ENCODE measurements at places on chromosomes 12 and 14.
A peak's percentile ranks its signal among the peaks of the same experiment; 100 is the strongest.

GRCh38 chr14:90398841-90399540 lies 2.2 kb downstream of the CALM1 start:
- no peak for DNase-seq

DNA sequence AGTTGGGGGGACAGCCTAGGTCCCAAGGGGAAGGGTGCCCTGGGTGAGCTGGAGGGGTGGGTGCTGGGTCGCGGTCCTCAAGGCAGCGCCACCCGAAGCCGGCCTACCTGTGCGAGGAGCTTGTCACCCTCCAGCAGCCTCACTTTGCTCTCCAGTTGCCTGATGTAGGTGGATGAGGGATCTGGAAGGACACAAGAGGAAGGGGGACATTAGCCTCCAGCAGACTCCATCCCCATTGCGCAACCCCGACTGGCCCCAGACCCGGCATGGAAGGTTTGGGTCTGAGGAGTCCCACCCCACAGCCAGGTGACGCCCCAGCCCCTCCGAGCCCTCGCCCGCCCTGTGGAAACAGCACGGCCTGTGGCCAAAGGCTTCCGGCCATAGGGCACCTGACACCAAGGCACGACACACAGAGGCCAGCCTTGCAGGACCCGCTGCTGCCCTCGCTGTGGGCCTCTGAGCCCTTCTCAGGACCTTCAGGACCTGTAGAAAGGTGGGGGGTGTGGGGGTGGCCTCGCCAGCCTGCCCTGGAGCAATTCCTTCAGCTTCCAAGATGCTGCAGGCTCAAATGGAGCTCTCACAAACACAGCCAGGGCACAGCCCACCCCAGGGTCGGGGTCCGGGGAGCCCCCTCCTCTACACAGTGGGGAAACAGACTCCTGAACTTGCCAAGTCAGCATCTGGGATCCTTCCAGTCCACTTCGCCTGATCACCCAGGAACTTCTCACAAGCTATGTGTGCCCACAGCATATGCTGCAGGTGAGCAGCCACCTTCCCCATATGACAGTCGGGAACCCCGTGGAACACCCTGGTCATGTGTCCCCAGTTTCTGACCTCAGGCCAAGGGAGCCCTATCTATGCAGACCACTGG lies 54.9 kb downstream of the CCNK start:
- DNase-seq, result no peak

DNA sequence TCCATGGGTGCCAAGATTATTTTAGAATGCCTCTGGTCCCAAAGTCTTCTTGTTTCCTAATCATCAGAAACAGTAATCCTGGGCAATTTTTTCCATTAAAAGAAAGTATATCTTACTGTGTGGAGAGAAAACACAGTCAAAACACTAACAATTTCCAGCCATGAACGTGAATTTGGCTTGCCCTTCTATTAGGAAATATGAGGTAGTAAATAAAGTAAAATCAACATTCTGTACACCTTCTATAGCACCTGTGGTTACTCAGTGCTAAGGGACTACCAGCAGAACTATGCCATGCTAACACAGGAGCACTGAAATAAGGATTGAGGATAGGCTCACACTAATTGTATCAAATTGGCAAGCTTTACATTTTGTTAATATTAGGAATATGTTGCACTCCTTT lies 60.1 kb downstream of the NTN4 start:
- DNase-seq, result no peak

GRCh38 chr12:16348435-16349130 lies 1.1 kb downstream of the MGST1 start:
- DNase-seq, result no peak

DNA sequence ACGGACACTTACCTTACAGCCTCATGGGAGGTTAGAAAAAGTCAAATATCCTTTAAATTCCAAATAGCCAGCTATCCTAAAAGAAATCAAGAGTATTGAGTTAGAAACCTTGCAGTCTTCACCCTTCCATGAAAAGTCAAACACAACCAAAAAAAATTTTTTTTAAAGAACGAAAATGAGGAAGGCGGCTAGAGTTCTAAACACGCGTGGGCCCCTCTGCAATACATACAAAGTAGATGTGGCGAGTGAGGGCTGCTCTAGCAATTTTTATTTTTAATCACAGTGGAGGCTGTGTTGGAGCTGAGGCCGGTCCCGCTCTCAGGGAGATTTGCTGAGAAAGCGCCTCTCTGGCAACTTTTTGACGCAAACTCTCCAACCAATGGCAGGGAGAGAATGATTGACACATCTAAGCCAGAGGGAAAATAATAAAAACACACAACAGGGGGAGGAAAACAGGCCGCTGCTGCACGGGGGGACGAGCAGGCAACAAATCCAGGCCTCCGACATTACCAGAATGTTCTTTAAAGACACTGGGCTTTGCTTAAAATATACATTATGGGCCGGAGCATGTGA lies at the start of gene OTX2:
Gene OTX2 (minus strand): TSS at position 333 of the 573 bp plus-strand sequence. CDS start 5,023 bp downstream, outside the sequence.
- no peak for DNase-seq

DNA sequence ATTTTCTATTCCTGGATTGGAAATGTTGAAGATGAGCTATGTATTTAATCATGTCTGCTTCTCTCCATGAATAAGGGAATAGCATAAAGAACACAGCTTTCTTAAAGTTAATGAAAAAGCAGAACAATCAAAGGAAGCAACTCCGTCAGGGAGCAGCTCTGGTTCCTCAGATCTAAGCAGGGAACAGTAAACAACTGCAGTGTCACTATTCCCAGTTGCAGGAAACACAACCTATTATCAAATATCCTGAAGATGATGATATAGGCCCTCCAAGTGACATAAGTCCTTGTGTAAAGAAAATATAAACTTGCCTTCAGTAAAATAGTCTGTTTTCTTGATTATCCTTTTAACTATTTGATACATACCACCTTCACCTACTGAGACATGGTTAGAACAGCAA lies 228.1 kb downstream of the KCNC2 start:
- no peak for DNase-seq

DNA sequence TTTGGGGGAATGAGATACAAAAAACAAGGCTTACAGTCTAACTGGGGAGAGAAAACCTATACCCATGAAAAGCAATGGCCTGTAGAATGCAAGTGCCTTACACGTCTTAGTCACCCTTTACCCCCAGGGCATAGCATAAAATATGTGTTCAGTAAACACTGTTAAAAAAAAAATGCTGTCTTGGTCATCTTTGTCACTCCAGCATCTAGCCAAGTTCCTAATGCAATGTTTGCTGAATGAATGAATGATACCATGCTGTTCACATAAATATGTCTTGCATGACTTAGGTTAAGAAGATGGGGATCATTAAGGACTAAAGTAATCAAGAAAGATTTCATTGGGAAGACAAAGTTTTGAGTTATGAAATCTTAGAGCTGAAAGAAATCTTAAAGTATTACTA lies 38.5 kb downstream of the PPP2R5E start:
- no peak for DNase-seq

DNA sequence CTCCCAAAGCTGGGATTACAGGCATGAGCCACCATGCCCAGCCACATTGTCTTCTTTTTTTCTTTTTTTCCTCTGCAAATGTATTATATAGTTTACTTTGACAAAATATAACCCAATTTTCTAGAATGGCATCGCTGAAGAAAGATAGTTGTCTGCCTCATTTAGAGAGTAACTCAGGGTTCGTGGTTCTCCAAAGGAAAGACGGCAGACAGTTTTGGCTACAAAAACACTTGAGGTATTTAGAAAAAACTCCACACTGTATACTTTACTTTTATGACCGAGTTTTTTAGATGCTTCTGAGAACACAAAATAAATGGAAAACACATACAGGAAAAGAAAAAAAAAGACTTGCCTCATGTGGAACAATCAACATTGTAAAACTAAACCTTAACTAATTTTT lies 369.1 kb upstream of the ATP2B1 start:
- no peak for DNase-seq

DNA sequence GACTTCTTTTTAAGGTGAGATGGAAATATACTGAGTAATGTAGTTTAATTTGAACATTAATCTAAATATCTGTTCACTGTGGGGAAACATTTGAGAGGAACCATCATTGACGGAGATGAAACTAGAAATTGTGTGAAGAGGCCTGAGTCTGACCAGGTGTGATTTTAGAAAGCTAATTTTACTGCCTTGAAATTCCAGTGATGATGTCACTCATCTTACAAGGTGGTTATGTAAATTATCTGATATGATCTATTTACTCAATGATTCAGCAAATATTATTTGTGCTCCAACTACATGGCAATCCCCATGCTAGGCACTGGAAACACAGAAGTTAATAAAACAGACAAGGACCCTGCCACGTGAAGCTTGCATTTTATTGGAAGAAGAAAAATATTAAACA lies 435.7 kb upstream of the DCN start:
- no peak for DNase-seq

DNA sequence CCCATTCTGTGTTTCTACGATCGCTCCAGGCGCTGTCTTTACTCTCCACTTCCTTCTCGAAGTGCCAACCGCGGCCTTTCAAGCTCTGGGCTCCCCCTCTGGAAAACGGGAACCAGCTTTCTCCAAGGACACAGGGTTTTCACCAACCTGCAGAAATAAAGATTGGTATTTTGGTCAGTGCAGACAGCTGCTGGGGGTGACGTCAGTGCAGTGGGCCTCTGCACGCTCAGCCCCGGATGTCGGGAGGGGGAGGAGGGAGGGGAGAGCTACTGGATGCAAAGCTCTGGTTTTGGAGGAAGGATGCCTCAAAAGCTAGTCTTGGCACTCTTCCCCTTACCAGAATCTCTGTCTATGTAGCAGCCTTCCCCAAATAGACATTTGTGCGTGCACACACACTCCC lies 19.9 kb downstream of the HRK start:
- DNase-seq, result peak; percentile 10
